ENCODE measurements at places on chromosomes 3 and 15.

DNA sequence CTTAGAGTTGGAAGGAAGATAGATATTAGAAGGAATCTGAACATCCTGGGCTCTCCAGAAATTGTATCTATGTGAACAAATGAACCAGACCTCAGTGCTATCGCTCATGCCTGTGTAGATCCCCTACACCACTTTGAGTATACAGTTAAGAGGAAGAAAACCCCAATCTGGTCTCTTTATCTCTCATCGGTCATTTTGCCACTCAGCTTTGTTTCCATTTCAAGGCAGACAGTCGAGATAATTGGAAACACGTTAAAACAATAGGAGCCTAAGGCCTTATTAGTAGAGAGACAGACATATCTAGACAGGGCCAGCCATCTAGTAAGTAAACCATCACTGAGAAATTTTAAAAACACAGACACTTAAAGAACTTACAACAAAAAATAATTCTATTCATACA, 101.6 kb downstream of the MYLK start:
- peaks cover 11% of the 10 kb centered on the region for H3K27me3 ChIP-seq
- H3K36me3 ChIP-seq, result no peaks in the 10 kb centered on the region
- H3K4me1 ChIP-seq, result no peaks in the 10 kb centered on the region
- no peak overlapping the region for H3K4me3 ChIP-seq

- no peak overlapping the region for H3K27ac ChIP-seq
- H3K27me3 ChIP-seq, result peaks cover 13% of the 10 kb centered on the region
- no peaks in the 10 kb centered on the region for H3K36me3 ChIP-seq
- H3K4me3 ChIP-seq, result no peak overlapping the region
- DNase-seq, result no peak
Measured at GRCh38 chr3:44030687-44031305, 210.9 kb upstream of the TOPAZ1 start.

DNA sequence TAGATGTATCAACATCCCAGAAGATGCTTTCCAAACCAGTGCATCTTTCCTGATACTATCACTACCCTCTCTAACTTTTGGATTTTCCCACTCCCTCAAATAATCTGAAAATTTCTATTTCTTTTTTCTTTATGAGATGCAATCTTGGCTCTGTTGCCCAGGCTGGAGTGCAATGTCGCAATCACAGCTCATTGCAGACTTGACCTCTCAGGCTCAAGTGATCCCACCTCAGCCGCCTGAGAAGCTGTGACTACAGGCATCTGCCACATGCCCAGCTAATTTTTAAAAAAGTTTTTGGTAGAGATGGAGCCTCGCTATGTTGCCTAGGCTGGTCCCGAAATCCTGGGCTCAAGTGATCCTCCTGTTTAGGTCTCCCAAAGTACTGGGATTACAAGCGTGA, 239.7 kb downstream of the SUCLG2 start:
- H3K4me1 ChIP-seq, result no peaks in the 10 kb centered on the region
- H3K27me3 ChIP-seq, result no peaks in the 10 kb centered on the region
- DNase-seq, result no peak
- H3K27ac ChIP-seq, result no peak overlapping the region
- H3K36me3 ChIP-seq, result no peaks in the 10 kb centered on the region
- no peak overlapping the region for H3K4me3 ChIP-seq

GRCh38 chr3:16883057-16883722, 1.6 kb upstream of the PLCL2 start:
- H3K4me1 ChIP-seq, result peaks cover 33% of the 10 kb centered on the region
- no peak overlapping the region for H3K27ac ChIP-seq
- no peaks in the 10 kb centered on the region for H3K36me3 ChIP-seq
- DNase-seq, result no peak

DNA sequence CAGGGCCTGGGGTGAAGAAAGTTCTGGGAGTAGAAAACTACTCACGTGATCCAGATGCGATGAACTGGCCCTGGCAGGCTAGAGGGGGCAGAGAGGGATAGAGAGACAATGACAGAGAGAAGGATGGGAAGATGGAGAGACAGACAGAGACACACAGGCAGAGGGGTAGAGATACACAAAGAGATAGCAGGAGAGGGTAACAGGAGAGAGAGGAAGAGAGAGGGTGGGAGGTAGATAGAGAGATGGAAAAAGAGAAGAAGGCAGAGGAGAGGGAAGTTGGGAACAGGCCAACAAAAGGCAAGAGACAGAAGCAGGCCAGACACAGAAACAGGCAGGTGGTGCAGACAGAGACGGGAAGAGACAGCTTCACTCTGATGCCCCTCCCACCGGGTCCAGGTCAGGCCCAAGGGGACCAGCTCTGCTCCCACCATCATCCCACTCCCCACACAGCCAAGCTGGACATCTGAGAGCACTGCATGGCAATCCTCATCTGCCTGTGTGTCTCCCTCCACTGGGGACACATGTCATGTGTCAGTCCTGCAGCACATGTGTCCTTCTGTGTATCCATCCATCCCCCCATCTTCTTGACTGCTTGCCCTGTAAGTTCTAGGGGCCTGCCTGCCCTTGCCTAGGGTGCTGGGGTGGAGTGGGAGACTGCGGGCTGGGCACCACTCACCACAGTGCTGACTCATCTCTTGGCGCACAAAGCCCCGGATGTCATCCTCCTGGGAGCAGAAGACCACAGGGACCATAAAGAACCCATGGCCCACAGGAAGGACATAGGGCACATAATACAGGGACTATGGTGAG, 2.2 kb upstream of the UCN2 start:
- no peak for DNase-seq
- H3K4me3 ChIP-seq, result no peak overlapping the region
- H3K27ac ChIP-seq, result no peak overlapping the region
- no peaks in the 10 kb centered on the region for H3K4me1 ChIP-seq

DNA sequence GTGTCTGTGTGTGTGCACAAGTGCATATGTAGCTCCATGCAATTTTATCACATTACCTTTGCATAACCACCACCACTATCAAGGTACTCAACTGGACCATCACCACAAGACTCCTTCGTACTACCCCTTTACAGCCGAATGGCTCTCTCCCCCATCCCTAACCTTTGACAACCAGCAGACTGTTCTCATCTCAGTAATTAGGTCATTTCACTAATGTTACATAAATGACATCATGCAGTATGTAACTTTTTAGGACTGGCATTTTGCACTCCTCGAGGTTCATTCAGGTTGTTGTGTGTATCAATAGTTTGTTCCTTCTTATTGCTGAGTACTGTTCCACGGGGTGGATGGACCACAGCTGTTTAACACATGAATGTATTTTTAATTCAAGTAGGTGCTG, 121.8 kb upstream of the SLC6A11 start:
- H3K36me3 ChIP-seq, result no peaks in the 10 kb centered on the region
- H3K27me3 ChIP-seq, result peaks cover 7% of the 10 kb centered on the region
- no peaks in the 10 kb centered on the region for H3K4me1 ChIP-seq
- H3K27ac ChIP-seq, result no peak overlapping the region
- no peak overlapping the region for H3K4me3 ChIP-seq

DNA sequence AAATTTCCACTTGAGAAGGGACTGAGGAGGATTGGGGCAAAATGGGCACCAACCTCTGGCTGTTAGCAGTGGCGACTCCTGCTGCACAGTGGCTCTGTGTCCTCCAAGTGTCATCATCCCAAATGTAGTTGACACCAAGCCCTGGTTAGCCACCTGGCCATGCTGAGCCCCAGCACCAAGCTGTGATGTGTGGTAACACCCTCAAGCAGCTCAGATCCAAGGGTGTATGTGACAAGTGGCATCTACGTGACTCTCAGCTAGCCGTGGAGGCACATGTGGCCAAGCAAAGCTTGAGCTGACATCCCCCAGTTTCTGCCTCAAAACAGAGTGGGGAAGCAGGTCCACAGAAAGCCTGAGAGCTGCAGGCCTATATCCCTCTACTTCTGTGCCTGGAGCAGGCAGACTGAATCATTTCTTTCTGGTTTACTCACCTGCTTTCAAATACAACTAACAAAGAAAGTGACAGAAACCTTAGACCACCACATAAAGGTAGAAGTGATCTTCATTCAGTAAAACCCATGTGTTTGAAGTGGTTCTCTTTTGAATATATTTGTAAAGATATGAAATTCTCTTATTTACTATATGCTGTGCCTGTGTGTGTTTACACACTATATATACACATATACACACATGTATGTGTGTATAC, 40.0 kb downstream of the FOXP1 start:
- peaks cover 5% of the 10 kb centered on the region for H3K4me1 ChIP-seq
- H3K36me3 ChIP-seq, result peaks cover 17% of the 10 kb centered on the region
- no peak for DNase-seq
- no peak overlapping the region for H3K27ac ChIP-seq
- no peak overlapping the region for H3K4me3 ChIP-seq

DNA sequence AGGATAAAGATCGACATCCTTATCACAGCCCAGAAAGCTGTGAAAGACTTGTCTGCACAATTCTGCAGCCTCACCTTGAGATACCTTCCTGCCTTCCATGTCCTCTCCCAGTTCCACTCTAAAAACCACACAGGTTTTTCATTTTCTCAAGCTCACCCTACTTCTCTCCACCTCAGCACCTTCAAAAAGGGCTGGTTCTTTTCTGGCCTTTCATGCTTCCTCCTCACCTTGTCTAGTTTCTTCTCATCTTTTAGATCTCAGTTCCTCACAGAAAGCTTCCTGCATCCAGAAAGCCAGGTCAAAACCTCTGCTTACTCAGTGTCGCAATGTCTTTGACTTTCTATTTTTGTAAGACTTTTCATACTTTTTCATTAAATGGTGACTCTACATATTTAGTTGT, 140.2 kb upstream of the STT3B start:
- no peaks in the 10 kb centered on the region for H3K27me3 ChIP-seq
- DNase-seq, result no peak
- H3K4me3 ChIP-seq, result no peak overlapping the region
- no peak overlapping the region for H3K27ac ChIP-seq
- no peaks in the 10 kb centered on the region for H3K36me3 ChIP-seq
- H3K4me1 ChIP-seq, result no peaks in the 10 kb centered on the region

DNA sequence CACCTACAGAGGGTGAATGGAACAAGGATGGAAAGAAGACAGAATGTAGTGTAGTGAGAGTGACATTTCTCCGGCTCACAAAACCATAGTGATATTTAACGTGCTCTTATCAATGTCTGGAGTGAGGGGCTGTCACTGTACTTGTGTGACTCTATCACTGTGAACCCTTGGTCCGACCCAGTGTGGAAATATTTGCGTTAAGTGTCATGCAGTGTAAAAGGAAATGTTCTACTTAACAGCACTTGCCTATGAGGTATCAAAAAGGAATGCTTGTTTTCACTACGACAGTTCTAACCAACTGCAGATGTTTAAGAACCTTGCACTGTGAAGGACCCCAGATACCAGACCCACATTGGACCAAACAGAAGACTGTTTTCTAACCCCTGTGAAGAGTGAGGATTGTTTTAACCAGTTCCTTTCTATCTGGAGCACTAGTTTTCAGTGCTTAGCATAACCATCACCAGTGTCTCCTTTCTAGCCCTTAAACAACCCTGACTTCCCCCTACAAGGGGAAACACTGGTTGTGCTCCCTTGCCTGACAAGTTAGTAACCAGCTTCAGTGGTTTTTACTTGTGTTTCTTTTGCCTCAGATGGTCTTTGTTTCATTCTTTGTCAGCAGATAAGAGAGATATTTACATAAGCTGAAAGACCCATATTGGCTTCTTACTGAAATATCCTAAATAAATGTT, 144.7 kb upstream of the ABHD17C start:
- no peak overlapping the region for H3K4me3 ChIP-seq
- no peaks in the 10 kb centered on the region for H3K4me1 ChIP-seq
- H3K27ac ChIP-seq, result no peak overlapping the region
- H3K27me3 ChIP-seq, result peaks cover 8% of the 10 kb centered on the region
- DNase-seq, result no peak
- H3K36me3 ChIP-seq, result no peaks in the 10 kb centered on the region

- no peak overlapping the region for H3K27ac ChIP-seq
- no peaks in the 10 kb centered on the region for H3K4me1 ChIP-seq
- no peaks in the 10 kb centered on the region for H3K36me3 ChIP-seq
Measured at GRCh38 chr3:45020534-45020933, 5.6 kb upstream of the CLEC3B start.

GRCh38 chr3:37741644-37742043, 120.0 kb upstream of the CTDSPL start:
- no peaks in the 10 kb centered on the region for H3K36me3 ChIP-seq
- DNase-seq, result no peak
- H3K4me1 ChIP-seq, result no peaks in the 10 kb centered on the region
- no peak overlapping the region for H3K4me3 ChIP-seq
- H3K27ac ChIP-seq, result no peak overlapping the region

- H3K4me1 ChIP-seq, result no peaks in the 10 kb centered on the region
- no peaks in the 10 kb centered on the region for H3K27me3 ChIP-seq
- no peak for DNase-seq
Measured at GRCh38 chr3:128083396-128083795, 31.2 kb downstream of the SEC61A1 start.

- no peak overlapping the region for H3K4me3 ChIP-seq
- H3K36me3 ChIP-seq, result no peaks in the 10 kb centered on the region
- H3K4me1 ChIP-seq, result no peaks in the 10 kb centered on the region
- no peak overlapping the region for H3K27ac ChIP-seq
- no peak for DNase-seq
Measured at GRCh38 chr15:79644091-79644490, 212.0 kb downstream of the MINAR1 start.

DNA sequence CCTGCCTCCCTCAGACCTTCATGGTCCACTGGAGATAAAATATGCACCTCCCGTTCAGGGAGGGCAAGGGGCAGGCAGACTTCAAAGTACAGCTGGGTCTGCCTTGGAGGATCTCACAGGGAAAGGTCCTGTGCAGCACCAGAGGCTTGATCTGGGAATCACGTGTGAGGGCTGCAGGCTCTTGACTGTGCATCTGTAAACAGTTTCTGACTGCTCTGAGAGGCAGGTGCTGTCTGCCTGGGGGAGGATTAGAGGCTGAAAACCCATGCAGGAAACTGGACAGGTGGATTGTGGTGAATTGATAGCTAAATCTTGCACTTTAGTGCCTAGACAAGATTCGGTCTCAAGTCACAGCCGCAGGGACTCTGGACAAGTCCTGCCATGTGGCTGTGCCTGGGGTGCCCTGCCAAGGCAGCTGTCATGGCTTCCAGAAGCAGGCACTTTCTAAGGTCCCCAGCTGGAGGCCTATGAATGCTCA, 239.3 kb downstream of the EPHB1 start:
- peaks cover 13% of the 10 kb centered on the region for H3K4me1 ChIP-seq
- no peaks in the 10 kb centered on the region for H3K27me3 ChIP-seq
- peak; percentile 28 for DNase-seq
- H3K36me3 ChIP-seq, result no peaks in the 10 kb centered on the region
- no peak overlapping the region for H3K27ac ChIP-seq

DNA sequence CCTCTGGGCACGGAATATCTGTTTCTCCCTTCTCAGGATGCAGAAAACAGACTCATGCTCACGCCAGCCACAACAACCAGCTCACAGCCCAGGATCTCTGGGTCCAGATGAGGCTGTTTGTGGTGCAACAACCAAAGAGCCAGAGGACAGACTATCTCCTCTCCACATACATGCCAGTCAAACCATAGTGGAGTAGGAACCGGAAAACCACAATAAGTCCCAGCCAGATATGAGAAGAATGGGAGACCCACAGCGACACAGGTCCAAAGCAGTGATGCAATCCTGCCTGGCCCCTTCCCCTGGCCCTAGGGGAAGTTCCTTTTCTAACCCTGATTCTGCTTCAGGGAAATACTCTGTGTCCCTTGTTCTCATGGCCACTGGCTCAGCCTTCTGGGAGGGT, 27.6 kb downstream of the MEX3B start:
- no peak overlapping the region for H3K4me3 ChIP-seq
- no peaks in the 10 kb centered on the region for H3K4me1 ChIP-seq
- peaks cover 7% of the 10 kb centered on the region for H3K27me3 ChIP-seq
- no peak overlapping the region for H3K27ac ChIP-seq
- no peak for DNase-seq
